HFF-Myc (cell line): ENCODE measurements at places on chromosomes 4 and X.

GRCh38 chr4:113358784-113359183 lies 309.3 kb downstream of the ANK2 start:
- DNase-seq = no peak

- DNase-seq = no peak
Measured at GRCh38 chrX:155031657-155032056, 5.0 kb downstream of the FUNDC2 start.

GRCh38 chrX:70454441-70455365 lies 10.1 kb downstream of the DLG3 start:
- DNase-seq = no peak

GRCh38 chr4:12399781-12400180 lies 971.1 kb upstream of the HS3ST1 start:
- no peak for DNase-seq

- DNase-seq = peak; percentile 30
Measured at GRCh38 chr4:98261405-98262291, 464 bp downstream of the RAP1GDS1 start.

DNA sequence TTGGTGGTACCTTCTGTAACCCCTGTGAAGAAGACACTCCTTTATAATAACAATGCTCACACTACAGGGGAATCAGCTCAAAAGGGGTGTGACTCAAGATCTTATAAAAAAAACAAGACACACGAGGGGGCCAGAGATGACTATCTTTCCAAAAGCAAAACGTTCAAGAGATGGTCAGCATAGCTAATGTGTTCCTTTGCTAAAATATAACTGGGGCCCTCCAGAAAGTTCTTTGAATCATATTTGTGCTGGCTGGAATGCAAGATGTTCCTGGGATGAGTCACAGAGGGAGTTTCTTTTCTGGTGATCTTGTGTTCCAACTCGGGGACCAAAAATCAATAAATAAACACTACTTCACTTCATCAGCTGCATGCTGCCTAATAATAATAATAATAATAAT lies 46.5 kb downstream of the RAI2 start:
- DNase-seq = no peak

DNA sequence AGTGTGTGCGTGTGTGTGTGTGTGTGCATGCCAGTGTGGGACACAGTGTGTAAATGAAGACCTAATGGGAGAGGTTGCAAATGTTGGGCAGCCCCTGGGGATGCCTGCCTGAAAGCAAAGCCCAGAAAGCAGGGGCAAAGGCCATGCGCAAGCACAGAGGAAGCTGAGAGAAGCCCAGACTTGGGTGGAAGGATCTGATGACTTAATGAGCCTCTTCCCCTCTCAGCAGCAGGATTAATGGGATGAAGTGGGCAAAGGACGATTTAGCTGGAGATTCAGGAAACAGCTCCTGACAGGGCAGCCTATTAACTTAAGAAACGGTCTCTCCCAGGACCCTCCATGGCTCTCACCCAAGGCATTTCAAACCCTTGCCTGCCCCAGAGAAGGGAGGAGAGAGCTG lies 107.3 kb downstream of the EFNB1 start:
- DNase-seq = no peak

DNA sequence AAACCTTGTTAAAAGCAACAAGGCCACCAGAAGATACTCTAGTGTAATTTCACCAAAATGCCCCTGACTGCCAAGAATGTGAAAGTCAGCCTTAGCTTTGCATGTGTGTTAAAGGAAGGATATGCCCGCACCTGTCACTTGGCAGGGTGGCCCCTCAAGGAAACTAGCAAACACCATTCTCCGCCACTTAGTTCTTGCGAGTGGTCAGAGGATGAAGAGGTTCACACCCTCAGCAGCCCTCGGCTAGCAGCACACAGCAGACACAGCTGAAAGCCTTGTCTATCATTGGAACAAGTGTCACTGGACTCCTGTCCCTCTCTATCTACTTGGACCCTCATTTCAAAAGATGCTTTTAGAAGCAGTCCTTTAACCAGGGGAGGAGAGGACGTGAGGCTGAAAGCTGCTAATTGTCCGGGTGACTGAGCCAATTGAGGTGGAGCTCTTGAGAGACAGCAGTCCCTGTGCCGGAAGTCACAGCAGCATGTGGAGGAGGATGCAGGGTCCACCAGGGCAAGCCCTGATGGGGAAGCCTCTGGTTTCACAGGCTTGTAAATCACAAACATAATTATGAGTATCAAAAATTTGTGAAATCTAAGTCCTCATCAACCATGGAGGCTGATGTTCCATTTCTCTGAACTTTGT lies 18.0 kb downstream of the HHIP start:
- no peak for DNase-seq

DNA sequence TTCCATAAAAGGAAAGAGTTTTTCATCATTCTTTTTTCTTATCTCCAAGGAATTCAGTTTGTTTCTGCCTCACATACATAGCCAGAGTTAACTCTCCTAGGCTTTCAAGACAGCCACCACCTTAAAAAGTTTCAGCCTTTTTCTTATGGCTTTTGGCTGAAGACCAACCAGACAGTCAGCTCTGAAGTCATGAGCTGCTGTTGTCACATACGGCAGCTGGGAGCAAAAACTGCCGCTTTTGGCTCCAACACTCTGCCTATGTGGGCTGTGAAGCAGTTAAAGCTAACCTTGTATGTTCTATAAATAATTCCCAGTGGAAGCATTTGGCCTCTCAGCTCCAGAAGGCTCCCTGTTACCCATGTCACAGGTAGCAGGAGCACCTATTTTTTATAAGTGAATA lies 104.1 kb downstream of the KLHL4 start:
- DNase-seq = no peak

GRCh38 chr4:173264684-173265185 lies 69.4 kb downstream of the HMGB2 start:
- peak; percentile 80 for DNase-seq

GRCh38 chr4:128831531-128832242 lies 22.2 kb downstream of the JADE1 start:
- DNase-seq = no peak

- DNase-seq = no peak
Measured at GRCh38 chrX:330726-331150, 12.1 kb upstream of the GTPBP6 start.

- peak; percentile 2 for DNase-seq
Measured at GRCh38 chrX:140712413-140713173, 3.0 kb downstream of the LINC00632 start.

DNA sequence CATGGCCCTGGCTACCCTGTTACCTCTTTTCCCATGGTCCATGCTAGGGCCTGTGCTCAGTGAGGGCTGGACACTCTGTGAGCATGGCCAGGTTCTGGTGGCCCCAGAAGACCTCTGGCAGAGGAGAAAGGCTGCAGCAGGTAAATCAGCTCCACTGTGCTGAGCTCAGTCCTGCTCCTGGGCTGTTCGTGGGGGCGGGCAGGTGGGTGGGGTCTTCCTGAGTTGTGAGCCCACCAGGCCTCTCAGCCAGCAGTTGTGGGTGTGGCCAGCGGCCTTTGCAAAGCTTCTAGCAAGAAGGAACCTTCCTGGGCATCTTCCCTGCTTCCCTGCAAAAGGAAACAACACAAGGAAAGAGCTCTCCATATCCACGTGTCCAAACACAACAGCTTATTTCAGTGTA lies 85.3 kb upstream of the STX18 start:
- no peak for DNase-seq

DNA sequence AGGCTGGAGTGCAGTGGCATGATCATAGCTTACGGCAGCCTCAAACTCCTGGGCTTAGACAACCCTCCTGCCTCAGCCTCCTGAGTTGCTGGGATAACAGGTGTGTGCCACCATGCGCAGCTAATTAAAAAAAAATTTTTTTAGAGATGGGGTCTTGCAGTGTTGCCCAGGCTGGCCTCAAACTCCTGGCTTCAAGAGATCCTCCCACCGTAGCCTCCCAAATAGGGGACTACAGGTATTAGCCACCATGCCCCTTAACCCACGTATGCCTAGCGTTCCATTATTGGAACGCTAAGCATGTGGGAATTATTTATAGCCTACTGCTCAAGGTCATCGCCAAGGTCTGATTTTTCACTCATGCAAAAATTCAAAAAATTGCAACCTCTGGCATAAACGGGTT lies 20.3 kb upstream of the UBE2D3 start:
- no peak for DNase-seq

- DNase-seq = no peak
Measured at GRCh38 chr4:94525993-94526728, 74.4 kb downstream of the PDLIM5 start.

DNA sequence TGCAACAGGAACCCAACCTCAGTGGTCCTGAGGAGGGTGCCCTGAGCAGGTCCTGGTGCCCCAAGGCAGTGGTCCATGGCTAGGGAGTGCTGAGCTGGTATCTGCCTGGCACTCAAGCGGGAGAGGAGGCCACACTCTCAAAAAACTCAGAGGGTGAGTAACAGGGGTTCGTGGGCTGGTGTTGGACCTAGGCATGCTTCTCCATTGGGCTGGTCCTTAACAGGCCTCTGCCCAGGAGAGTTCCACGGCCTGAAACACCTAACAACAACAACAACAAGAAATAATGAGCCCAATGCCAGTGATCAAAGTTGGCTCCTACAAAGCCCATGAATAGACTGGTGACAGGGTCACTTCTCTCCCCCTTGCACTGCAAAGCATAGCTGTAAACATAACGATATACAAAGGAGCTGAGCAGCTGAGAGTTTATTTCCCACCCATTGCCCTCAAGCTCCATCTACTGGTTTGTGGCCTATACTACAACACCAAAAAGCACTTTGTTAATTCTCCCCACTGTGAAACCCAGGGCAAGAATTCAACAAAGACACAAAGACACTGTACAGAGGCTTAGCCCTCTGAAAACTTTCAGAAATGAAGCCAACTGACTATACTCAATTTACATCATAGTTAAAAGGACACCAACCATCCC lies 736.1 kb upstream of the ADGRL3 start:
- DNase-seq = no peak

GRCh38 chr4:28092610-28093009 lies 1232.0 kb downstream of the STIM2 start:
- DNase-seq = no peak
